ENCODE measurements at places on chromosomes 16 and 17.

DNA sequence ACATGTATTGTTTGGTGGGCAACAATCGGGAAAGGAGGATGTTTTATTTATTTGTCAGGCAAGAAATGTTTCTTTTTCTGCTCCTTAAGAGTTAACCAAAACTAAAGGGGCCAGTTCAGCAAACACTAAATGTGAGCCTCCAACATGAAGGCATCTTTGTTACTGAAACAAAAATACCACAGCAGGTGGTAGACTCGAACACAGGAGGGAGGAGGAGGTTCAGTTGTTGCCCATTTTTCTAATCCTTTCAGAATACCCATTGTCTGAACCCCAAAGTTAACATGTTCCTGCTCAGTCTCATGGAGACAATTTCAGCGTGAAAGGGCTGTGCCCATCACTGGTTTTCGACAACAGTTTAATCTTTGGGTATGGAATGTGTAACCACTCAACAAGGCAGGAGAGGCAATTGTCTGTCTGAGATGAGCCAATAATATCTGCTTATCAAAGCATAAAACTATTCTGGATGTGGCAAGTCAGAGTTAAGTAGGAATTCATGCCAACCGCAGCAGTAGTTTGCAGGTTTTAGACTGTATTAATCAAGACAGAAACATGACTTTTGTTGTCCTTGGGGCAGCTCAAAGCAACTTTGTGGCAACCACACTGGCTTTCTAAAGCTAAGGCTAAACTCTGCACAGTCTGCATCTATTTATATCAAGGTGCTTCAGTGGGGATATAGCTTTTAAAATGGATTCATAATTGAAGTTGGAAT, 211.7 kb downstream of the FTO start:
- no peak for DNase-seq

GRCh38 chr16:53153130-53153529, 98.3 kb downstream of the CHD9 start:
- no peak for DNase-seq

- no peak for DNase-seq
Measured at GRCh38 chr16:87498324-87499188, 5.7 kb upstream of the ZCCHC14 start.

- DNase-seq: no peak
Measured at GRCh38 chr16:2211923-2212347, 1.3 kb upstream of the BRICD5 start.

GRCh38 chr17:80860703-80861417, 130.8 kb upstream of the CHMP6 start:
- no peak for DNase-seq

DNA sequence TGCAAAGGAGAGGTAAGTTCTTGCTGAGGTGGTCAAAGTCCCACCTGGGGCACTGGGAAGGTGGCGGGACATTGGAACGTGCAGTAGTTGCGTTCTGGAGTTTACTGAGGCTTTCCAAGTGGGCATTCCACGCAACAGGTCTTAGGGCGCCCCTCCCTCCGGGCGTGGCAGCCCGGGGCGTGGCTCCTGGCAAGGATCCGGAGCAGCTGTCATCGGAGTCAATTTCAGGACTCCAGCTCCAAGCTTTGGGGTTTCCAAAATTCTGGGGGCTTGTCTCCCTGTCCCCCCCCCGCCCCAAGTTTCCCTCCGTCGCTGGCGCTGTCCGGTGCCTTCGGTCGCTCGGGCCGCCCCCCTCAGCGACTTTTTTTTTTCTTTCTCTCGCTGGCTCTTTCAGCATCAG, 43.1 kb upstream of the AMZ2 start:
- DNase-seq: peak; percentile 33

DNA sequence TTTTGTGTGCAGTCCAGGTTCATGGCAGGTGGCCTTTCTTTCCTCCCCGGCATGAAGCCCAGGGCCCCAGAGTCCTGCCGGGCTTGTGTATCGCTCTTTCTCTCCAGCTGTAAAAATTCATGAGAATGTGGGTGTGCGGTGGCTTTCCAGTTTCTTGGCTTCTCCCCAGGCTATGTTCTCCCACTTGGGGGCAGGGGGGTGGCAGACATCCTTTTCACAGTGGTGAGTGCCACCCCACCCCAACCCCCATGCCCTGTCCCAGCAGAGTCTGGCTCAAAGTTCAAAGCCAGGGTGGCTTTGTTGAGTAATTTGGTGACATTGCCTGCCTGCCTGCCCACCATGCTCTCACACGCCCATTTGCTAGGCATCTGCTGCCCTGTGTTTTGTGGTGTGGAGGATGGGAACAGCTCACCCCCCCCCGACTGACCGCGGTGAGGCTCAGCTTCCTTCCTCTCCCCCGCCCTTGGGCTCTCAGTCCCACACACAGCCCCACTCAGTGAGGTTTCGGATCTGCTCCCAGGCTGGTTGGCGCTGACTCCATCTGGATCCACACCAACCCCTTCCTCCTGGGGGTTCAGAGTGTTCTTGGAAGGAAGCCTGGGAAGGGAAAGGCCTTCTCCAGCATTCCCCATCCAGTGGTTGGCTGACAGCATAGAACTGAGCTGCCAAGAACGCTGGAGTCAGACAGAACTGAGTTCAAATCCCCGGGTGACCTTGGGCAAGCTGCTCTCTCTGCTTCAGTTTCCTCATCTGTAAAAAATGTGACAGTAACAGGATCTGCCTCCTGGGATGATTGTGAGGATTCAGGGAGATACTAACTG, 36.0 kb downstream of the CHD9 start:
- DNase-seq: peak; percentile 96

DNA sequence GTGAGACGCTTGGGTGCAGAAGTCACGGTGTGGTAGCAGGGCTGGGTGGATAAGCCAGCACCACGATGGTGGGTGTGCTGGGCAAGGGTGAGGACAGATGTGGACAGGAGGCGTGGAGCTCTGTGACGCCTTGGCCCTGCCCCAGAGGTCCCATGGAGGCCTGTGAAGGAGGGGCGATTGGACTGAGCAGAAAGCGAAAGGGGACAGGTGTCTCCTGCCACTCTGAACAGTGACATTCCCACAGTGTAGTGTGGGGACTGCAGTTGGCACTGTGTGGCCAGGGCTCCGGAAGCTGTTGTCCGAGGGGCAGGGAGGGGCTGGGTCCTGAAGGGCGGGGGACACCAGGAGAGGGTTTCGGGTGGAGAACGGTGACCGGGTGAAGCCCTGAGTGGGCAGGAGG, 7.3 kb downstream of the TBC1D24 start:
- peak; percentile 44 for DNase-seq

DNA sequence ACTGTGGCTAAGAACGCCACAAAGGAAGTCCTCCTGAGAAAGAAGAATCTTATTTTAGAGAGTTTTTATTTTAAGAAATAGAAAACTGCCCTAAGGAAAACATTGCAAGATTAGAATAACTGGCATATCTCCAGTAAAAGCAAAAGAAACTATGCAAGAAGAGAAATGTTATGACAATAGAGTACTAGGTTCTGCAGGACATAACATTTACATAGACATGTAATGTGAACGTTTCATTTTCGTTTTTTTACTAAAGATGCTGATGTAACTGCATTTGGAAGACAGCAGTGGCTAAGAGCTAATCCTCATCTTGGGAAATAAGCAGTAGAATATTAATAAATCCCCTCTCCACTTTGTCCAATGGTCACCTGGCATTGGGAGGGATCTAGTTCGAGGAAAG, 7.8 kb upstream of the ASGR2 start:
- no peak for DNase-seq

GRCh38 chr17:40241252-40241834, 22.2 kb downstream of the WIPF2 start:
- DNase-seq: no peak

DNA sequence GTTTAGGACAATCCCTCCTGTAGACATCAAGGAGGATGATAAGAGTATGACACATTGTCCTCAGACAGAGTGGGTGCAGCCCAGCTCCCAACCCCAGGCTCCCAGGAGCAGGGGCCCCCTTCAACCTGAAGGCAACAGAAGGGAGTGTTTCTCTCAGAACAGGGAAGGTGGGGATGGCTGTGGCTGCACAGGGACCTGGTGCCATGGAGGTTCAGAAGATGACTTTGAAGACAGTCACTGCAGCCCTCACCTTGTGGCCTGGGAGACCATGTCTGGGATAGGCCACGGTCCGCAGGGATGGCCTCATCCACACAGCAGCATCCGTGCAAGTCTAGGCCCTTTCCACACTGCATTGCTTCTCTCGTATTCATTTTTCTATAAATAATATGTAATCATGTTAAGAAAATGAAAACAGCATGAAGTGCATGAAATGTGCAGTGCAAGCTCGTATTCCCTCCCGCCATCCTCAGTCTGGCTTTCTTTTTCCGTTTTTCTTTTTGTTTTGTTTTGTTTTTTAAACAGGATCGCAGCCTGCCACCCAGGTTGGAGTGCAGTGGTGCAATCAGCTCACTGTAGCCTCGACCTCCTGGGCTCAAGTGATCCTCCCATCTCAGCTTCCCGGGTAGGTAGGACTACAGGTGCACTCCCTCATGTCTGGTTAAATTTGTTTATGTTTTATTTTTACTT, 71.1 kb downstream of the METRNL start:
- no peak for DNase-seq

DNA sequence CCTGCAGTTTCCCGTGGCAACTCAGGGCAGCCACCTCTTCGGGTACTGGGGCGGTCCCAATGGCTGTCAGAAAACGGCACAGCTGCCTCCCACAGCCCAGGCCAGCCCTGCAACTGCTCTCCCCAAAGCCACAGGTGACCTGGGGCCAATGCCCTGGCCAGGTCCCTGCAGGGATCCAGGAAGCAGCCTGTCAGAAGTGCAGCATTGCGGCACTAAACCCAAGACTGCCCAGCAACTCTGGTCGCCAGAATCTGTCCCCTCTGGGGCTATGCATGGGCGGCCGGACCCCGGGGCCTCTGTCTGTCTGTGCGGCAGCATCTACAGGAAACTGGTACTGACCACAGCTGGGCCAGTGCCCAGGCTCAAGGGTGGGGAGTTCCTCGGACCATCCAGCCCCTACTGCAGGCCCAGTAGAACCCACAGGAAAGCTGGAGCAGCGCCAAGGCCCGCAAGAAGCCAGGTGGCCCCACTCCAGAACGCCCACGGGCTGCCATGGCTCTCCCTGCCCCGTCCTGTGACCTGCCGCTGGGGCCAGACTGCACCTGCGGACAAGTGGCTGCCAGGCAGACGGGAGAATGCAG, 5.5 kb downstream of the CYBC1 start:
- DNase-seq: peak; percentile 80

- DNase-seq: no peak
Measured at GRCh38 chr17:40556198-40556661, 9.0 kb downstream of the CCR7 start.

DNA sequence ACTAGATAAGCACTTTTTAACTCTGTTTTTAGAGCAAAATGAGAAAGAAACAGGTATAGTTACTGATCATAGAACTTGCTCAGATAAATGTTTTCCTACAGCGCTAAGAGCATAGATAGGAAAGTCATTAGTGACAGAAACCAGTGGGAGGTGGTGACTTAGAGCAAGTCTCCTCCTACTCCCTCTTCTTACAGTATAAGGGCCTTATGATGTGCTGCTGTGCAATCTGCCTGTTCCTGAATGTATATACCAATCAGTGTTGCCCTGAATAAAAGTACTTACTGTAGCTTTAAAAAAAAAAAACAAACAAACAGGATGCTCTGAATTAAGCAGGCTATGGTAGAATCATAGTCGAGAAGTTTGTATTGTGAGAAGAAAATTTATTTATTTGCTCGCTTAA, 23.3 kb upstream of the RASL10B start:
- DNase-seq: no peak

DNA sequence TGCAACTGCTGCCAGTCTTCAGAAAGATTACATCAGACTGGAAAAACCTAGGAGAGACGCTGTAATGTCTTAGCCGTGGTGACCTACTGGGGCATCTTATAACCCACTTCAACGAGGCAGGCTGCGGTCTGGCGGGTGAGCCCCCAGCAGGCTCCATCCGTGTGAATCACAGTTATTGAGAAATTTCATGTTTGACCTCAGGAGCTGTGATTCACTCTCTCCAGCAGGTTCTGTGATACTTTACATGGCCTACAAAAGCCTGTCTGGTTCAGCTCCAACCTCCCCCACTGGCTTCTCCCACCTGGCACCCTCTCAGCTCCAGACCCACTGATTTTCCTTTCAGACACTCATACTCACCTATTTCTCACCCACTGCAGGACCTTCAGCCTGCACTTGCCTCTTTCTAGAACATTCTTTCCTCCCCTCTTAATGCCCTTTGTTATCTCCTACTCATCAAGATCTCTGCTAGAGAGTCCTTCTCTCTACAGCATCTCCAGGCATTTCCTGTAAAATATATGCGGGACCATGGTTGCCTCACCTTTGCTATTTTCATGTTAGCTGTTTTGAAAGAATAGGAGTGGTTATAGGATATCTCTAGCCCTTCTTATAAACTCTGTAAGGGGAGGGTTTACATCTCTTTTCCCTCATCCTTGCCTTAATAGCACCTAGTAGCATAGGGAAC, 227.9 kb downstream of the MAF start:
- DNase-seq: no peak

DNA sequence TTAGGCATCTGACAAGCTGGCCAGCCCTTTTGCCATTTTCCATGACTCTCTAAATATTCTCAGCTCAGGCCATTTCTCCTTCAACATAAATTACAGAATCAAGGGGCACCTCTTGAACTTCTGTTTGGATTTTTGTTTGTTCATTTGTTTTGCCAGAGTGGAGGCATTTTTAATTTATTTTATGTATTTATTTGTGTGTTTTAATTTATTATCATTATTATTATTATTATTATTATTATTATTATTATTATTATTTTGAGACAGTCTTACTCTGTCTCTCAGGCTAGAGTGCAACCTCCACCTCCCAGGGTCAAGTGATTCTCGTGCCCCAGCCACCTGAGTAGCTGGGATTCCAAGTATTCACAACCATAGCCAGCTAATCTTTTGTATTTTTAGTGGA, 1578.0 kb downstream of the CDH8 start:
- no peak for DNase-seq

GRCh38 chr16:12291989-12292759, 315.6 kb downstream of the SNX29 start:
- DNase-seq: no peak

GRCh38 chr17:57856792-57857620, 7.2 kb upstream of the MRPS23 start:
- DNase-seq: no peak

- DNase-seq: no peak
Measured at GRCh38 chr17:67212231-67212630, 32.8 kb downstream of the HELZ start.

GRCh38 chr17:4086041-4086483, 56.8 kb downstream of the ZZEF1 start:
- DNase-seq: no peak

DNA sequence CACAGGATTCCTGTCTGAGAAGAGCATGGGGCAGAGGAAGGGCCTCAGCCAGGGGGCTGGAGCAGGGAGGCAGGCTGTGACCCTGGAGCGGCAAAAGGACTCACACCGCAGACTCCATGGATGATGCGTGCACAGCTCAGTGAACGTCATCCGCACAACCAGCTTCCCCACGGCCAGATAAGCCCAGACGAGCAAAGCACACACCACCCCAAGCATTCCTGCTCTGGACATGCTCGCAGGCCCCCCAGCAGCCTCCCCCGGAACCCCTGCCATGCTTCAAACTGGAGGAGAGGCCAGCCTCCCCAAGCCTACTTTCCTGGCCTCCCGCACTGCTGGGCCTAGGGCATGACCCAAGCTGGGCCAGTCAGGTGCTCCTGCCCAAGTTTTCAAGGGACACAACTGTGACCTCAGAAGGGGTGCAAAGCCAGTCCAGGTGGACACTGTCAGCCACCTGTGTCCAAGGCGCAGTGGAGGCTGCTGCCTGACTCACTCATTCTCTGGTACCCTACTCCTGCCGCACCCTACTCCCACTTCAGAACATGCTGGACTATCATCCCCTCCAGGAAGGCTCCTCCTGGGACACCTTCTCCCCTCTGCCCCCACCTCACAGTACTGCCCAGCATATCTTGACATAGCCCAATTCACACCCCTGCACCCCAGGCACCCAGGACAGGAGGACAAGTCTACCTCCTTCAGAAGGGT, 4.8 kb downstream of the BCAR1 start:
- no peak for DNase-seq

- DNase-seq: no peak
Measured at GRCh38 chr16:81817789-81818567, 38.9 kb downstream of the PLCG2 start.
